PC-3 (cell line): ENCODE measurements at places on chromosomes 3 and 15. TPM values are rescaled to one million over a fixed set of nuclear protein-coding genes. Genes with fewer than 3 reads are reported as not detected.
A peak's percentile ranks its signal among the peaks of the same experiment; 100 is the strongest.

Gene AGTR1
- 0.15 TPM in 1 of 2 replicates, not detected in the other for total RNA-seq

DNA sequence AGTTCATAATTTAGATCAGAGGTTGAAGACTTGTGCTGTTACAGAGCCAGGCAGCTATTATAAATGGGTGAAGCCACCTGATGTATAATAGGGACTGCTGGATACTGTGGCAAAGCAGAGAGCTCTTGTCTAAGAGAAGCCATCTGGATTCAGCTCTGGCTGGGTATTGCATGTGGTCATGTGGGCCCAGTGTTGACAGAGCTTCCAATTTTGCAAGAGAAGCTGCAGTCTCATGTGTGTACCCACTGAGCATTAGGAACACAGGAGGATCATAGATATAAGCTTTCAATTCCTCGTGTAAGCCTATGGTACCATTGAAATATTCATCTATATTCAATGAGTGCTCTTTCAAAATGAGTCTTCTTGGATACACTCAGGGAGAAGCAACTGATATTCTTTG, 303.9 kb upstream of the SLCO3A1 start:
- DNase-seq = no peak

GRCh38 chr15:40958723-40959122, 5.5 kb downstream of the CHAC1 start:
- DNase-seq = no peak

DNA sequence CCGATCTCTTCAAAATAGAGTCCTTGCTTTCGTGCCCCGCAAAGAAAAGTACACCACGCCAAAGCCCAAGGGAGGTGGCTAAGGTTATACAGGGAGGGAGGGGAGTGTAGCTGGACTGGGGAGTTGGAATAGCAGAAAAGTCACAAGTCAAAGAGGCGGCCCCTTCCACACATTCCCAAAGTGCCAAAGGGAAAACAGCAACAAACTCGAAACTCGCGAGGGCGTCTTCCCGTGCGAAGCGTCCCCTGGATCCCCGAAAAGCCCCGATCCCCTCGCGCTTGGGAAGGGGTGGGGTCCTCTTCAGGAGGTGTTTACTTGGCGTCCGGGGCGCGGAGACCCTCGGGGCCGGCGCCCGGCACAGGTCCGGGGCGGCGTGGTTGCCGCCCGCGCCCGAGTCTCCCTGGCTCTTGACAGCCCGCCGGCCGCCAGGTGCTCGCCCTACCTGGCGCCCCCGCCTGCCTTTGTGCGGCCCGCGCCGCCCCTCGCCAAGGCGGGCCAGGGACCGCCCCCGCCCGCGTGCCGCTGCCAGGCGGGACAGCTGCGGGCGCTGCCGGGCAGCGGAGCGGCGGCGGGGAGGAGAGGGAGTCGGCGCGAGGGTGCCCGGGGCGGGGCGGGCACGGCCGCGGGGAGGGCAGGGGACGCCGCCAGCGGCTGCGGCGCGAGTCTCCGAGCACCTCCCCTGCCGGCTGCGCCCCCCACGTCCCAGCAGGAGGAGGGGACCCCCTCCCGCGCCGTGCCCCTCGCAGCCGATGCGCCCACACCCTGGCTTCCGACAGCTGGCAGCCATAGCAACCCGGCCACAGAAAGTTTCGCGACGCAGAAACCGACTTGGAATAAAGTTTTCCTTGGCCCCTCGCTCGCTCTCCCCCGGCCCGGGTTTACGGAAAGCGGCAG, 966 bp downstream of the MYO1E start:
- DNase-seq = peak; percentile 56

Gene IL17RB
- total RNA-seq = 2.3 TPM in 2 replicates

Gene DZIP1L
- 3.8 and 4.9 TPM in 2 replicates for total RNA-seq

DNA sequence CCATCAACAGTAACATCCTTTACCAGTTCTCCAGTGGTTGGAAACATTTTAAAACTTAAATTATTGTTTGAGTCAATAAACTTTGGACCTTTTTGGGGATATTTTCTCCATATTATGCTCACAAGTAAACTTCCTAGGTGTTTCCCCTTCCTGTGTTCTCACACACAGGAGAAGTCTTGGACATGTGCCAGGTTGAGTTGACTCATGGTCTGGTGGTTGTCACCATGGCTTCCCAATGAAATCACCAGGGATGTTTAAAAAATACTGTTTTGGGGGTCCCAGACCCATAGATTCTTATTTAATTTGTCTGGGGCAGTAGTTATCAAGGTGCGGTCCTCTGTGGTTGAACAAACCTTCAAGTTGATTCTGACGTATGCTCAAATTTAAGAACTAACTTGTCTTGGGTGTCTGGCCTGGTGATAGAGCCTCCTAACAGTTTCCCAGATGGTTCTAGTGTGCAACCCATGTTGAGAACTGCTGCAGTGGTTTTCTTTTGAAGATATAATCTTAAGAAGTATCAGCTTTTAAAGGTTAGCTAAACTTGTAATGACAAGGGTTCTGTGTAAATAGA, 291.8 kb downstream of the EDEM1 start:
- peak; percentile 63 for DNase-seq

Gene WNT5A
- 21.8 and 28.5 TPM in 2 replicates for total RNA-seq

Gene ERICH6
- not detected in 2 replicates for total RNA-seq

Gene SERINC4
- total RNA-seq = not detected in 2 replicates

- DNase-seq = no peak
Observed at GRCh38 chr3:189629803-189630455, 1.3 kb upstream of the TP63 start.

DNA sequence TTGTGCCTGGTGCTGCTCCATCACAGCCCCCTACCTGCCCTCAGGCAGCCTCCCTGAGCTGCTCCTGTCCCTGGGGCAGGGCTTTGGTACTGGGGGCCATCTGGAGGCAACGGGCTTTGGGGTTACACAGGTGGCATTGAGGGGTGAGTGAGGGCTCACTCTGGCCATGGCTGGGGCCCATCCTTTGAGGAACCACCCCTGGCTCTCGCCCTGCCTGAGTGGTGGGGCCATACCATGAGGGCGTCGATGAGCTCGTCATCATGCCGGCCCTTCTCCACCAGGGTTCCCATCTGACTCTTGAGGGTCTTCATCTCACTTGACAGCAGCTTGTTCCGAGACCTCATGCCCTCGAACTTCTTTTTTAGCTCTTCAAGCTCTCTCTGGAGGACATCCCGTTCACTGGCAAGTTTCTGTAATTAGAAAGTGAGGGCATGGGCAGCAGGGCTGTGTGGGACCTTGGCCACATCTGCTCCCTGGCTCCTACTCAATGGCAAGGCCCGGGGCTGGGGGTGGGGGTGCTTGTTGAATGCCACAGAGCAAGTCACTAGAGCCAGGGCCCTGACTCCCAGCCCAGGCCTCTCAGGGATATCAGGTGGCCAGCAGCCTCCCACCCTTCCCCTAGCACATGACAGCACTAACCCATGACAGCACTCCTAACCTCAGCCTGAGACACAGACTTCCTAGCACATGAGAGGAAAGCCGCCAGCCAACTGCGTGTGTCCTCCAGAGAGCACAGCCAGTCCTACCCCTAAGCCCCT, 33.5 kb downstream of the CCDC13 start:
- DNase-seq = no peak

Gene NR1I2
- total RNA-seq = 0.04 TPM in 1 of 2 replicates, not detected in the other

Gene ABHD10
- 29.1 and 45.0 TPM in 2 replicates for total RNA-seq

DNA sequence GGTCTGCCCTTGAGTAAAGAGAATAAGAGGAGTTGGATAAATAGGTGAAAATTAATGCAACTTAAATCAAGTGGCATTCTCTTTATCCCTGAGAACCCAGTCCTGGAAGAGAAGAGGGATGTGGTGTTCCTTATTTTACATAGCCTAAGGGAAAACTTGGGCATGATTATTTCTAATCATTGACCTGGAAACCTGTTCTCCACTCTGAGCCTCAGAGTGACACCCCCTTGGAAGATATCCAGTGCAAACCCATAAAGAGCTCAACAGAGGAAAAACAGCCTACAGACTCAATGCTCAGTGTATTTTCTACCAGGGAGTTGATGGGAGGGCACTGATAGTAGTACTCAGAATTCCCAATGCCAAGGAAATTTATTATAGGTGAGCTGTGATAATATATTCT, 22.0 kb downstream of the SLC15A2 start:
- DNase-seq = peak; percentile 34

- no peak for DNase-seq
Observed at GRCh38 chr3:2154621-2155020, 56.0 kb downstream of the CNTN4 start.

Gene GPR160
- 13.0 and 15.7 TPM in 2 replicates for total RNA-seq
